ENCODE measurements at places on chromosomes 16 and 17.

DNA sequence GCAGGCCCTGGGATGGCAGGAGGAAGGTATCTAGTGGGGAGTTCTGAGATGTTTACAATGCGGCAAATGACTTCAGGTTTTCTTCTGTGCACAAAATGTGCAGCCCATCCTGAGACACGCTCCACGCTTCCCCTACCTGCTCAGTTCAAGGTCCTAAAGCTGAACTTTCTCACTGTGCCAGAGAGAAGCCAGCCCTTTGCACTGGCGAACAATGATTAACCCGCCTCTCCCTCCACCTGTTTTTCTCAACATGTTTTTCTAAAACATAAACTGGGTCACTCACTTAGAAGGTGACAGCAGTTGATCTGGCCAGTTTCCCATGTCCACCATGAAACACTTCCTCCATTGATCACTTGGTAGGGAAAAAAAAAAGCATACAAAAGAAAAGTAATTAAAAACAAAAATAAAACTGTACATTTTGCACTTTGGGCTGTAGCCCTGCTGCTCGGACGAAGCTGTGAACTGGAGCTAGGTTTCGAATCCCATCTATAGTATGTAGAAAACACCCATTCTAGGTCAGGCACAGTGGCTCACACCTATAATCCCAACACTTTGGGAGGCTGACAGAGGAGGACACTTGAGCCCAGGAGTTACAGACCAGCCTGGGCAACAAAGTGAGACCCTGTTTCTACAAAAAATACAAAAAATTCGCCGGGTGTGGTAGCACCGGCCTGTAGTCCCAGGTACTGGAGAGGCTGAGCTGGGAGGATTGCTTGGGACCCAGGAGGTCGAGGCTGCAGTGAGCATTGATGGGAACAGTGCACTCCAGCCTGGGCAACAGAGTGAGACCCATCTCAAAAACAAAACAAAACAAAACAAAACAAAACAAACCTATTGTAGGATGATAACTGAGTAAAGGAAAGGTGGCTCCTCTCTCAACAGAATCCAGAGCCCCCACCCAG lies 6.1 kb upstream of the G6PC1 start:
- no peak for DNase-seq

GRCh38 chr17:45430738-45431530 lies 1.7 kb downstream of the ARHGAP27 start:
- DNase-seq = peak; percentile 36

GRCh38 chr16:86231996-86232350 lies 278.4 kb upstream of the FOXF1 start:
- DNase-seq = no peak

DNA sequence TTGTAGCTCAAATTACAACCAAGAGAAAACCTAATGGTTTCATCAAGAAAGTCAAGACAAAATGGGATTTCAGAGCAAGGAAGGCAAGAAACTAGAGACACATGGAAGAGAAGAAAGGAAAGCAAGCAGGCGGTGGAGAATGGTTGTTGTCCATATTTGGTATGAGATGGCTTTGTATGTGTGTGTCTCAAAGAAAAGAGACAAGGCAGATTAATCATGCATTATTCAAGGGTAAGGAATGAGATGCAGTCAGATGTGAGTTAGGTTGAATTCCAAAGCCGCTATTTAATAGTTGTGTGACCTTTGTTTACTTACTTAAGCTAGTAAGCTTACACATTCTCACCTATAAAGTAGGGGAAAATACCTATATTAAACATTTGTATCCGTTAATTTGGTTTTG lies 1029.6 kb downstream of the CDH11 start:
- DNase-seq = peak; percentile 85

DNA sequence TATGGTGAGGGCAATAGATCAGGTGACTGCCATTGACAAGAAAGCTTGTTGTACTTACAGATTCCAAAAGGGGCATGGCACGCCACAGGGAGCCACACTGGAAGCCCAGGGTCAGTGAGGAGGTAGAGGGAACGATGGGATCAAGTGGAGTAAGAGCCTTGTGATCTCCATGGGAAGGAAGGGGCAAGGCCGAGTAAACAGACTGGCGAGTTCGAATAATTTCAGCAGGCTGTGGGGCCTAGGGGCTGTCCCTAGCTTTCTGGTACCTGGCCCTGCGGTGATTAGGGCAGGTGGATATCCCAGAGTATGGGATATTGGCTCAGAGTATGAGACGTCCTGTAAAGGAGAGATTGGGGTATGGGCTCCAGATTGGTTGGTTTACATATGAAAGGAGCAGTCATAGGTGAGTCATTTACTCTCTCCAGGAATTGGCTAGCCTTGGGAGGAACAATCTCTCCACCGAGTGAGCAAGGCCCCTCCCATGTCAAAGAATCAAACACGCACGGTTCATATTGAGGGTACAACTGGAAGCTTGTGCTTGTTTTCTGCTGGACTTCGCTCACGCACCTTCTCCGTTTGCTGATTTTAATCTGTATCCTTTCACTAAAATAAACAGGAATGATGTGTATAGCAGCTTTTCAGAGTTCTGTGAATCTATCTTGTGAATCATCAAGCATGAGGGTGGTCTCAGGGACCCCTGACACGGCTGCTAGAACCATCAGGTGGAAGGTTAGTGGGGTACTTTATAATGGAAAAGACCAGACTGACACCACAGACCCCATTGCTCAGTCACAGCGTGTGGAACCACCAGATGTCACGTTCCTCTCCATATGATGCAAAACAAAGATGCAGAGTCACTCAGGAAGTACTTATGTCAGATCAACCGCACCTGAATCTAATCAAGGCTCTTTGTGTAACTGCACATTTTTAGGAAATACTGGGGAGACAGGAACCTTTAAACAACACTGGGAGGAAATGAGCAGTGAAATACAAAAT lies 27.9 kb downstream of the GABARAPL2 start:
- peak; percentile 66 for DNase-seq

DNA sequence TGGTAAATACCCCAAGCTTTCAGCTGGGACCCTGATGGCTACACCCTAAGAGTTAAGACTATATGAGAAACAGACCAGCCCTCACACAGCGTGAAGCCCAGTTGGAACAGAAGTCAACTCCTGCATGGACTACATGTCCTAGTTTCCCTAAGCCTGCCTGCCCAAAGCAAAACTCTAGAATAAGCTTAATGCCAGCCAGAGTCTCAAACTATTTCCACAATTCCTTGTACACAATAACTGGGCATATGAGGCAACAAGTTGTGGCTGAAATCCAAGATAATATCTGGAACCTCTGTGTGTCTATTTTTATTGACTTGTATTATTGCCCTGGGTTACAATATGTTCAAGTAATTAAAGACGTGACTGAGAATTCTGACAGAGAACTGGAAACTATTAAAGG lies 19.4 kb downstream of the MYH10 start:
- no peak for DNase-seq

- no peak for DNase-seq
Observed at GRCh38 chr17:14488958-14489550, 188.2 kb downstream of the HS3ST3B1 start.

DNA sequence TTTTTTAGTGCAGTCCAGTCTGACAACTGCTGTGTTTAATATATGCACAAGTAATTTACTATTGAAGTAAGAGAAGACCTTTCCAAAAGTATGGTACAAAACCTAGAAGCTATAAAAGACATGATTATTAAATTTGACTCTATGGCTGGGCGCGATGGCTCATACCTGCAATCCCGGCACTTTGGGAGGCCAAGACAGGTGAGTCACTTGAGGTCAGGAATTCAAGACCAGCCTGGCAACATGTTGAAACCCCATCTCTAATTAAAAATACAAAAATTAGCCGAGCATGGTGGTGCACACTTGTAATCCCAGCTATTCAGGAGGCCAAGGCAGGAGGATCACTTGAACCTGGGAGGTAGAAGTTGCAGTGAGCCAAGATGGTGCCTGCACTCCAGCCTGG lies 41.4 kb upstream of the VWA3A start:
- no peak for DNase-seq

DNA sequence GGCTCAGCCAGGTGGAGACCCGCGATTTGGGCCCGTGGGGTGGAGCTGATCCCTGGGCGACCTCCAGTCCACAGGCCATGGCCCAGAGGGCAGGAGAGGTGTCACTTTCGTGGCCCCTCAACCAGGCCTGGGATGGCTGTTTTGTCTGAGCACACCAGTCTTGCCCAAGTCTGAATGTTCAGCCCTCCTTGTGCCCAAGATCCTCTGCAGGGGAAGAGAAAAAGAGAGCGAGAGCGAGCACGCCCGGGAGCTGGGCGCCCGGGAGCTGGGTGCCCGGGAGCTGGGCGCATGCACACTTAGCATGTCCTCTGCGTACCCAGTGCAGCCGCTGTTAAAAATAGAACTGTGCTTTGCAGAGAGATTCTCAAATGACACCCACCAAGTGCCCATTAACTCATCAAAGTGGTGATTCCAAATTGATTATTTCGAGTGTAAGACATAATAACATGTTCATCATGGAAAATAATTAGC lies 403.3 kb upstream of the TNRC6C start:
- DNase-seq = no peak

DNA sequence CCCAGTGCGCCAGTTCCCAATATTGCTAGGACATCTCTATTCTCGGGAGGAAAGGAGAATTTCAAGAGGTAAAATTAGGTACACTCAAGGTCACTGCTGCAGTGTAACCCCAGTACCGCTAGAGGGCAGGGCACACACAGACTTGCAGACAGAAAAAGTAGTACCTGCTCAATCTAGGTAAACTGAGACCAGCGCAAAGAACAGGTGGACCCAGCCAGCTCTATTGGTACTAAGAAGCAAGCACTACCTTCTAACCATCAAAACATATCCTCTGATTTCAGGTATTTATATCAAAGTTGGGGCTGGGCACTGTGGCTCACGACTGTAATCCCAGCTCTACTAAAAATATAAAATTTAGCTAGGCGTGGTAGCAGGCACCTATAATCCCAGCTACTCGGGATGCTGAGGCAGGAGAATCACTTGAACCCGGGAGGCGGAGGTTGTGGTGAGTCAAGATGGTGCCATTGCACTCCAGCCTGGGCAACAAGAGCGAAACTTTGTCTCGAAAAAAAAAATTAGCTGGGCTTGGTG lies 3.6 kb upstream of the WDR81 start:
- DNase-seq = peak; percentile 74

GRCh38 chr16:24493821-24494220 lies 45.5 kb upstream of the RBBP6 start:
- DNase-seq = no peak

DNA sequence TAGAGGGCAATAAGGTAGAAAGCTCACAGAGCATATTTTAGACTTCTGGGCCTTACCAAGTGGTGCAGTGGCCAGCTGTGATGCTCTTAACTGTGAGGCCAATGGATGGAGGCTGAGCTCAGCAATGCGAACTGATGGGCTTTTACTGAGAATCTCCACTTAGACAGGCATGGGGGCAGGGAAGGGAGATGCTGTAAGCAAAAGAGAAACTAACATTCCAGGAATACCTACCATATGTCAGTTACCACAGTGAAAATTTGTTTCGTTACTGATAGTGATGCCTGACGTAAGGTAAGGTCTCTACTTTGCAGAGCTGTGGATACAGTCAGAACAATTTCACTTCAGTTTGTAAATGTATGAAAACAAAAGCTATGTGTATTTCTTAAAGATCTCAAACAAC lies 250.6 kb upstream of the ZFHX3 start:
- DNase-seq = peak; percentile 79

DNA sequence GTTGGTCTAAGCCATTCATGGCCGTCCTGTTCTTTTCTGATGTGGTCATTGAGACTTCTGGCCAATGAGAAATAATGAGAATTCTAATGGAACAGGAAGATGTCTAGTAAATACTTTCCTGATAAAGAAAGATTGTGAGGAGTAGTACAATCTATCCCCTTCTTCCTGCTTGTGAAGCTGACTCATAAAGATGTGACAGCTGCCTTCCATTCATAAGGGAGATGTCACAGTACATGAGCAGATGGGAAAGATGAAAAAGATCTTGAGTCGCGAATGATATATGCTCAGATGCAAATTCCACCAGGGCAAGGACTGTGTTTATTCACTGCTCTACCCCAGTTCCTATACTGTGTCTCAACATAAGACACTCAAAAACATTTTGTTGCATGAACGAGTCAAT lies 111.7 kb upstream of the FOXF1 start:
- peak; percentile 44 for DNase-seq

- DNase-seq = no peak
Observed at GRCh38 chr17:34367486-34368195, 4.6 kb upstream of the CCL1 start.

DNA sequence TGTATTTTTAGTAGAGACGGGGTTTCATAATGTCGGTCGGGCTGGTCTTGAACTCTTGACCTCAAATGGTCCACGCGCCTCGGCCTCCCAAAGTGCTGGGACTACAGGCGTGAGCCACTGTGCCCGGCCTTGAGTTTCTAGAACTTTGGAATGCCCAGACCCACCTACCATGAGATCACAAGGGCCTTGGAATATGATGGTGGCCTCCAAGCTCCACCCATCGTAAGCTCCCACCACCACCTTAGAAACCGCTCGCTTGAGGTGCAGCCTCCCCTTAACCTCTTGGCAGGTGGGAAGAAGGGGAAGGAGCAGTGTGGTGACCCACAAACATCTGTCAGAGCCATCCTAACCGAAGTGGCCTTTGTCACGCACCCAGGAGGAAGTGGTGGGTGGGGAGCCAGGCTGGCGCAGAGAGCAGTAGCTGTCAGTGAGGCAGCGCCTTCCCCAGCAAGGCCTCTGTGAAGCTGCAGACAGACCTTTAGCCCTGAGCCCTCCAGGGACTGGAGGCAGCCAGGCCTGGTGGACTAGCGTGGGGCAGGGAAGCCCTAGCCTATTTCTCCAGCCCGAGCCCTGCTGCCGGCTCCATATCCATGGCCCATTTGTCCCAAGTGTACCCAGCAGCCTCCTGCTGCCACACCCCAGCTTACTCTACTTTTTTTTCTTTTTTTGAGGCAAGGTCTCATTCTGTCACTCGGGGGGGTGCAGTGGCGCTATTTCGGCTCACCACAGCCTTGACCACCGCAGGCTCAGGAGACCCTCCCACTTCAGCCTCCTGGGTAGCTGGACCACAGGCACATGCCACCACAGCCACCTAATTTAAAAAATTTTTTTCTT lies 13.1 kb upstream of the SEPHS2 start:
- DNase-seq = no peak

DNA sequence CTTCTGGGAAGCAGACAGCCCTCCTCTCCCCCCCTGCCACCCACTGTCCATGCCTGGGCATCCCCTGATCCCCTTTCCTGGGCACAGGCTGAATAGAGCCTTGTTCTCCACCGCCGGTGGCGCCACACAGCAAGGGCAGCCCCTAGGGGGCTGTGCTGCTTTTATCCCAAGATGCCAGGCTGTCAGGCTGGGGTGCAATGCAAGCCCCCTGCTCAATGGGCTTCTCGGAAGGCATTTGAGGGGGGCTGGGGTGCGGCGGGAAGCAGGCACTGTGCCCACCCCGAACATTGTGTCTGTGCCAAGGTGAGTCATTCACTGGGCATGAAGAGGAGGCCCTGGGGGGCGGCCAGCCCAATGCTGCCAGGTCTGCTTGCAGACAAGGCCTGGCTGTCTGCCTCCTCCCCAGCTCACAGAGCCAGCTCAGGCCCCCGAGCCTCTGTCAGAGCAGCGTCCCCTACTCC lies 1.5 kb upstream of the GFAP start:
- DNase-seq = no peak
